ENCODE measurements at places on chromosomes 7 and 10.

- no peak for DNase-seq
These were observed 18.7 kb upstream of the ST7 start for GRCh38 chr7:116934580-116934979.

DNA sequence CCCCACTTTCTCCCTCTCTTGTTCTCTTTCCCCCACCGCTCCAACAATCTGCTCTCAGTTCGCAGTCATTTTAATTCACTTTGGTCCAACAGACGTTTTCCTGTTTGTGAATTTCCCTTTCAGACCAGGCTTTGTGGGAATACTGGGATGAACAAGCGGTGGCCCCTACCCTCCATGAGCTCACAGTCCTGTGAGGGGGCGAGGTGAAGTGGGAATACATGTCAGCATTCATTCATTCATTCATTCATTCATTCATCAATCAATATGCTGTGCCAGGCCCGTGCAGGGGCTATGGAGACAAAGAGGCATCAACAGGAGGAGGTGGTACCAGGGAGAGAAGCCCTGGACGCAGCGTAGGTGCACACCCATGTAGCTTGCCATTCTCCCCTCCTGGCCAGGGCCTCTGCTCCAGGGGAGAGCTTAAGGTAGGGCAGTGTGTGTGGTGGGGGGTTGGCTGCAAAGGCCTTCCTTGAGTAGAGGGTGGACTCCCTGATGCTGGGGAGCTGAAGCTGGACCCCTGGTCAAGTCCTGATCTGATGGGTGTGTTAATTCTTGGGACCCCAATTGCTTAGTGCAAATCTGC, 16.1 kb downstream of the PRF1 start:
- no peak for DNase-seq

DNA sequence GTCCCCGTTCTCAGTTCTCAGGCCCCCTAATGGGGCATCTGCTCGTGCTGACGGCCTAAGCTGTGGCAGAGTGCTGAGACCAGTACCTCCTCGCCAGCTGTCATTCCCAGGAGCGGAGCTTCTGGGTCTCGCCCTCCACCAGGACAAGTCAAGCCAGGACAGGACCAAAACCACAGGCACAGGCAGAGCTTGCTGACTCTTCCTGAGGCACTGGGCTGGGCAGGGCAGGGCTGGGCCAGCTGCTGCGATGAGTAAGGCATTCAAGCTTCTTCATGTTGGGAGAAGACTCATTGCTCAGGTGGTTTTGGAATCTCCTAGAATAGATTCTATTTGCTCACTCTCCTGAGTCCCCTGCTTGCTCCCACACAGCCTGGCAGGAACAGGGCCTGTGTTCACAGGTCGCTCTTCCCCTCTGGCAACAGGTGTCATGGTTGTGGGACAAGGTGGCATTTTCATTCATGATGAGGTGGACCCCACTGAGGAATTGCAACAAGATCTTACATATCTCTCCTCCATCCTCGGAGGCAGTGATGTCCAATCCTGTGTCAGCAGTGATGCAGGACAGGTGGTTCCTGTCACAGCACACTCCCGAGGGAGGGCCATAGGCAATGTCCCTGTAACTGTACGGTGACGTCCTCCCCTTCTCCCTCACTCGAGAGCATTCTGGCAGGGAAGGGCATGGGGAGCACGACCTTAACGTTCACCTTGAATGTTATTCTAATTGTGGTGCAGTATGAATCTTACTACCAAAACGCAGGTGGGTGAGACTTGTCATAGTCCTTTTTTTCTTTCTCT, 17.0 kb upstream of the SH3PXD2A start:
- no peak for DNase-seq

DNA sequence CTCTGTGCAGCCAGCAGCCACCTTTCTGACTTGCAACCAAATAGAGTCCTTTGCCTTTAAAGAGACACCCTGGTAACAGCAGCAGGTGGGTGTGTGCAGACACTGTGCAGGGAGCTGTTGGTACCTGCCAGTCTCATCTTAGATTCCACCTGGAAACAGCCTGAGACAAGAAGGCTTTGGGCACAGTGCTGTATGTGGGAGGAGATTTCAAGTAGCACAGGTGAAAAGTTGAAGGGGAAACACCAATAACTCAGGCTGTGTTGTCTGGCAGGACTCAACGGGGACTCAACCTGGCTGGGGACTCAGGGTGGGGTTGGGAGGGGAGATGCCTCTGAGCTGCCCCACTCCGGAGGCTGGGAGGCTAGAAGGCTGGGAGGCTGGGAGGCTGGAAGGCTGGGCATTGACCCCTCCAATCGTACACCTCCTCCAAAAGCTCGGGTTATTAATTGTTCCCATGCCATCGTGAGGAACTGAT, 6.7 kb downstream of the CPXM2 start:
- no peak for DNase-seq

- DNase-seq: no peak
These were observed 55.9 kb upstream of the KIAA1217 start for GRCh38 chr10:24153031-24153430.

DNA sequence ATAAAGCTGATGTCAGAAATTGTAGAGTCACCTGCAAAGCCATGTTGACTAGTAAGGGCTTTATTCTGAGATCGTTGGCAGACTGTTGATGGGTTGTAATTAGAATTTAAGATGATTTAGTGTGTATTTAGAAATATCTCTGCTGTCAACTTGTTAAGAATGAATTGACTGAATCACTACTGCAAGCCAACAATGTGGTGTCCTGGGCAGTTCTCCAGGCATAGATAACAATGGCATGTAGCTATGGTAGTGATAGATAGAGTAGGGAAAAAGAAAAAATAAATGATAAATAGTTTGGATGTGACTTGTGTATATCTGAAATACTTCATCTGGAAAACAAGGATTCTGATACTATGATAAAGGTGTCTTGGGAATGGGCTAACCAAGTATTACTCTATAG, 640.2 kb downstream of the ARL4A start:
- no peak for DNase-seq

DNA sequence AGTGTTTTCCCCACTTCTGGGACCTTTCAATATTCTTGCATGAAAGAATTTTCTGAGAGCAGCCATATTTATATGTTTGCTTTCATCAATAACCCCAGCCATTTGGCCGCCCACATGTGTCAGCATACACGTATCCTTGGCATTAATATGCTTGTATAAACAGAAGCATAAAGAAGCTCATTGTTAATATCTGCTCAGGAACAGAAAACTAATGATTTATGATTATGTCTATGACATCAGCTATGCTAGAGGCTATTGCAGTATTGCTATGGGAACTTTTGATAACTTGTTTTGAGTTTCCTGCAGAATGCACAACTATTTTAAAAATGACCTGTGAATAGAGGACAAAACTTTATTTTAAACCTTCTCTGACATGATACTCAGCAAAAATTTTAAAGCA, 300.9 kb upstream of the MTPN start:
- DNase-seq: no peak

DNA sequence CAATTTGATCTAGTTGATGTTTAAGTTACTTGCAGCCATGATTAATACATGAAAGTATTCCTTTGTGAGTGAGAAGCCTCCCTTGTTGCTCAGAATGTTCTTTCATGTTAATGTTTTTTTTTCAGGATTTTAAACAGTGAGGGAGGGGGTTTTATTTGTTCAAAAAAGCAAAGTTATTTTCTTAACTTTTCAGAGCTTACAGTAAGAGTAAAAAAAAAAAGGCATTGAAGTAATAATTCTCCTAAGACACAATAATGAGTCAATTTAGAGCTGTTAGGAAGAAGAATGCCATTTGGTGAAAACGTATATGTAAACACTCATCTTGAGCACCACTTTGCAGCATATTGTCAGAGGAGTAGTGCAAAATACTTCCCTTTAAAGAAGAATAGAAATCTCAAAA, 105.8 kb downstream of the SEMA3A start:
- no peak for DNase-seq

DNA sequence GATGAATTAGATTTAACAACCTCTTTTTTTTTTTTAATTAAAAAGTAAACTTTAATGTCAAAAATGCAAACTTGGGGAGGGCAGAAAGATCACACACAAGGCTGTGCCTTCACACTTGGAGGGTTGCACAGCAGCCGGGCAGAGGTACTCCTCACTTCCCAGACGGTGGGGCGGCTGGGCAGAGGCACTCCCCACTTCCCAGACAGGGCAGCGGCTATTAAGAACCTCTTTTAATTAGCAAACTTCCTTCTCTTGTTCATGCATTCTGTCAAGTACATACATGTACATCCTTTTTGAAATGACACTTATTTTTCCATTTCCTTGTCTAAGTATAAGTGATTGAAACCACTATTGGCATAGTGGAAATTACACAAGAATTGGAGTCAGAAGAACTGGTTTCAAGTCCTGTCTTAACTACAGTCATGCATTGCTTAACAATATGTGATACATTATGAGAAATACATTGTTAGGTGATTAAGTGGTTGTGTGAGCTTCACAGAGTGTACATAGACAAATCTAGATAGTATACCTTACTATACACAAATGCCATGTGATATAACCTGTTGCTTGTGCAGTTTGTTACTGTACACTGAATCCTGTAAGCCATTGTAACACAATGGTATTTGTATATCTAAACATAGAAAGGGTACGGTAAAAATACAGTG, 26.5 kb downstream of the BTRC start:
- DNase-seq: no peak

DNA sequence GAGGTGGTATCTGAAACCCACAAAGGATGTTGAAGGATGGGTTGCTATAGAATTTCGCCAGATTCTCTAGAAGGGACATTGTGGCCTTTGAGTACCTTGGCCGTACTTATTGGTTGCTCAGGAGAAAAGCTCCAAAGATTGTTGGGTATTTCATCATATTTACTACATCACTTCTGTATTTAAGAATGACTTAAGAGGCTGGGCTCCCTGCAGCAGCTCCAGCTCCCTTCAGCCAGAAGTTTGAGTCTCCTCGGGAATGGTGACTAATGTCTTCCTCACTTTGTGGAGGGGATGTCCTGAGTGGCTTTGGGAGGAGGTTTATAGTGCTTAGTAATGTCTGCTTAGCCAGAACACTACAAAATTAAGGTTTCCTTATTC, 18.1 kb downstream of the MINDY4 start:
- no peak for DNase-seq

DNA sequence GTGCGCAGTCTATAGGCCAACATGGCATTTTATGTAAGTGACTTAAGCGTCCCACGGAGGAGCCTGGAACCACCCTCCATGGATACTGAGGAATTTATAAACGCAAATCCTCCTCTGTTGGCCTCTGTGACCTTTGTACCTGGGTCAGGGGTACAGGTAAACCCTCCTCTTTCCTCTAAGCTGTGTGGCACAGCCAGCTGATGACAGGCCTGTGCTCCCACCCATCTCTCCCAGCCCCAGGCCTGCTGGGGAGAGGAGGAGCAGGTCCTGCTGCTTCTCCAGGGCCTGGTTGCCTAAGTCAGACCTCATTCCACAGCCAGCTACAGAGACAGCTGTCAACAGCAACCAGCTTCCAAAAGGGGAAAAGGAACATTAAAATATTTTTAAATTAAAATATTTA, 5.0 kb downstream of the AVPI1 start:
- DNase-seq: no peak

DNA sequence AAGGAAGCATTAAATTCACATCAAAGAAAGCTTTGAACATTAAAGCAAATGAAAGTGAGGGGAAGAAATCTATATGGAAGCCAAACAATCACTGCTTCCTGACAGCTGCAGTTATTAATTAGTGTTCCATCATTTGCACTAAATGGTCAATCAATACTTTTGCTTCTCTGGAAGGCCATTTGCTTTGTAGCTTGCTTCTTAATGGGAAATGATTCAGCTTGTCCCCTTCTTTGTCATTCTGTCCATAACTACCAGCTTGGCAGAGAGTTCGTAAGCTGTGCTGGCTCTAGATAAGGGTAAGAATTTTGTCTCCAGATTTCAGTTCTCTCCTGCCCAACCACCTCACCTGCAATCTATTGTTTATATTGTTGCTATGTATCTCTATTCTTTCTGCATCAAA, 596.6 kb downstream of the CNTNAP2 start:
- no peak for DNase-seq

DNA sequence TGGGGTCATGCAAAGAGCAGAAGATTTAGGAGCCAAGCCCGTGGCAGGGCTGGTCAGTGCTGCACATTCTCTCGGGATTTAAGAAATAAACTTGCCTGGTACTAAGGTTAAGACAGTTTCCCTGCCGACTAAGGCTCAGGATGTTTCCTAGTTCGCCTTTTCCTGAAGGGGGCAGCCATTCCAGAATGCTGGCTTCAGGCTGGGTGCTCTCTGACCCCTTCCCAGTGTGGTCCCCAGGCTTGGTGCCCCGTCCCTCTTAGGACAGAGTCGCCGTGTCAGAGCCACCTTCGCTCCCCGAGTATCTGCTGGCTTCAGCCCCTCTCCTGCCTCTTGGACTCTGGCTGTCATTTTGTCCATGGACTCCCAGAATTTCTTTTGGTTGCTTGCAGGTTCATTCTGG, 117.2 kb downstream of the ELFN1 start:
- no peak for DNase-seq

- no peak for DNase-seq
These were observed 126.3 kb downstream of the COL26A1 start for GRCh38 chr7:101488826-101489572.

DNA sequence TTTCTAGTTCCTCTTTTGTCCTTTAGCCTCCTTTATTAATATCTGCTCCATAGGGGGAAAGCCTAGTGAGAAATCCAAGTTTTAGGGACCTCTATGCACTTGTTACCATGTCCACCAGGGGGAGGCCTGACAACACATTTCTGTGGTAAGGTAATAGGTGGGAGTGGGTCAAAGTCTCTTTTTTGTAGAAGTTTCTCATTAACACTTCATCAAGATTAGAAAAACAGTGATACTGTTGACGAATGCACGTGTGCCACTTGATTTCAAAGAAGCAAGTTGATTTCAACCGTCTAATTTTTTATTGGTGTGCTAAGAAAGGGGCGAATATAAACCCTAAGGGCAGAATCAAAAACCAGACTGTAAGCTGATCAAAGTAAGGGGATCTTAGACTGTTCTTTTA, 30.6 kb downstream of the CISD1 start:
- no peak for DNase-seq

DNA sequence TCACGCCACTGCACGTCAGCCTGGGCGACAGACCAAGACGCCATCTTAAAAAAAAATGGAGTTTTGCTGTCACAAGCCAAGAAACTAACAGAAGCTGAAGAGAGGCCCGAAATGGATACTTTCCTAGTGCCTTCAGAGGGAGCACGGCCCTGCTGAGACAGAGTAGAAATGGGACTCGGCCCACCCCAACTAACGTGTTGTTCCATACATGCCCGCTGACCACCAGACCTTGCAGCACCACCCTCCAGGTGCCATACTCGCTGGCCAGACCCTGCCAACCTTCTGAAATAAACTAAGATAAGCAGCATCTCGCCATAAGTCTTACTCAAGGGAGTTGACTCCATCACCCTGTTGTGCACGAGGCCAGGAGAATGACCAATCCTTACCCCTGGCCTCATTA, 29.5 kb upstream of the TUBB8 start:
- DNase-seq: no peak

- no peak for DNase-seq
These were observed 86.5 kb upstream of the TMEM72 start for GRCh38 chr10:44824607-44825006.

DNA sequence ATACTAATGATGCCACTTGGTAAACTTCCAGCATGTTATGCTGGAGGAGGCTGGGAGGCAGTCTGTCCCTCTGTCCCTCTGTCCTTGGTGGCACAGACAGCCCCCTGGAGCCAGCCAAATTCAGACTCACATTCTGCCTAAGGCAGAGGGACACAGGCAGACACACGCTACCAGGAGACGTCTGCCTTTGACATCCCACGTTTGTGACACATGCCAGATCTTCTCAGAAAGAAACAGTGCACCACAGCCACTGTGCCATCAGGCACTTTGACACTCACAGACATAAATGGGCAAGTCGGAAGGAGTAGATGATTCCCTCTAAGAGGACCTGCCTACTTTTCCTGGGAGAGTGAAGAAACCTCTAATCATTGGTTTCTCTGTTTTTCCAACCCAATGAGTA, 467.0 kb downstream of the DPP6 start:
- no peak for DNase-seq

GRCh38 chr10:81179805-81180452, 642.2 kb downstream of the SH2D4B start:
- no peak for DNase-seq
